ENCODE measurements at places on chromosomes 13 and 19.

DNA sequence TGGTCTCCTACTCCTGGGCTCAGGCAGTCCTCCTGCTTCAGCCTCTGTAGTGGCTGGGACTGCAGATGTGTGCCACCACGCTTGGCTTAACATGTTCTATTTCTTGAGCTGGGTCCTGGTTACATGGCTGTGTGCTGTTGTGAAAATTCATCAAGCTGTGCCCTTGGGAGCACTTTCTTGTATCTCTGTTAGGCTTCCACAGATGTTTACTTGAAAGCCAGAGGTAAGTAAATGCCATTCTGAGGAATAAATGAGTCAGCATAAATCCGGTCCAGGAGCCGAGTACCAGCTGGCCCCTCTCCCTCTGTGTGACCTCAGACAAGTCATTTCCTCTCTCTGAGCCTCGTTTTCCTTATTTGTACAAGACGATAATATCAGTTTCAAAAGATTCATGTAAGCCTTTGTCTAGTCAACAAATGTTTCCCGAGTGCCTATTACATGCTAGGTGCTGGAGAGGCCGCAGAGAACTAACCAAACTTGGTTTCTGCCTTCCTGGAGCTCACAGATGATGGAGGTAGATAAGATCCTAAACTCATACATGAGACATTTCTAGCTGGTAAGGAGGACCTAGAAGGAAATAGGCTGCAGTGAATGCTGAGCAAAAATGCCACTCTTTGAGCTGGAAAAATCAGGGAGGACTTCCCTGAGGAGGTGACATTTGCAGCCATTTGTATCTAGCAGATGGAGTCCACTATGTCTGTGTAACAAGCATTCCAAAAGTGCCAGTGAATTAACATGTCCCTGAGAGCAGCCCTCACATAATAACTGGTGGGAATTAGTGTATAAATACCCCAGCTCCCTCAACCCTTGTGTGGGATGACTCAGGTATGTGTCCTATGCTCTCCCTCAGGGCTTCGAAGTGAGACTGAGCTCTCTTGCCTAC, 2.7 kb upstream of the RASAL3 start:
- no peak for DNase-seq

- DNase-seq, result no peak
Measured at GRCh38 chr13:48790199-48790598, 136.5 kb downstream of the CYSLTR2 start.

- no peak for DNase-seq
Measured at GRCh38 chr19:4709440-4710280, 14.0 kb downstream of the DPP9 start.

- peak; percentile 29 for DNase-seq
Measured at GRCh38 chr13:89514534-89515312, 1832.8 kb upstream of the MIR17HG start.

GRCh38 chr13:34179481-34179880, 361.5 kb downstream of the RFC3 start:
- DNase-seq, result no peak

GRCh38 chr19:1609103-1609396, 3.8 kb upstream of the UQCR11 start:
- DNase-seq, result no peak

DNA sequence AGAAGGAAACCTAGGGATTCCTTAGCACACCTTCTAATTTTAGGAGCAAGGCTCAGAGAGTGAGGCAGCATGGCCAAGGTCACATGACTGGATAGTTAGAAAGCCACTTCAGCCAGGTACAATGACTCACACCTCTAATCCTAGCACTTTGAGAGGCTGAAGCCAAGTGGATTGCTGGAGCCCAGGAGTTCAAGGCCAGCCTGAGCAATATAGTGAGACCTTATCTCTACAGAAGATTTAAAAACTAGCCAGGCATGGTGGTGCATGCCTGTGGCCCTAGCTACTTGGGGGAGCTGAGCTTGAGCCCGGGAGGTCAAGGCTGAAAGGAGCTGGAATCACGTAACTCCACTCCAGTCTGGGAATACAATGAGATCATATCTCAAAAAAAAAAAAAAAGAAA, 69.2 kb downstream of the TEX26 start:
- no peak for DNase-seq

- no peak for DNase-seq
Measured at GRCh38 chr19:13633522-13633922, 127.2 kb upstream of the CACNA1A start.

- no peak for DNase-seq
Measured at GRCh38 chr19:291561-292280, 518 bp upstream of the PLPP2 start.
